ENCODE measurements at places on chromosomes 5 and 9.

GRCh38 chr5:64749385-64749784 is 19.1 kb downstream of the SREK1IP1 start:
- DNase-seq, result no peak

GRCh38 chr5:149546974-149547373 is 4.3 kb downstream of the CSNK1A1 start:
- DNase-seq, result no peak

GRCh38 chr5:175897285-175897684 is 25.9 kb downstream of the CPLX2 start:
- DNase-seq, result no peak

- no peak for DNase-seq
Measured at GRCh38 chr9:103816146-103816545, 278.0 kb upstream of the SMC2 start.

GRCh38 chr5:36743891-36744772 is 132.4 kb upstream of the NIPBL start:
- no peak for DNase-seq

DNA sequence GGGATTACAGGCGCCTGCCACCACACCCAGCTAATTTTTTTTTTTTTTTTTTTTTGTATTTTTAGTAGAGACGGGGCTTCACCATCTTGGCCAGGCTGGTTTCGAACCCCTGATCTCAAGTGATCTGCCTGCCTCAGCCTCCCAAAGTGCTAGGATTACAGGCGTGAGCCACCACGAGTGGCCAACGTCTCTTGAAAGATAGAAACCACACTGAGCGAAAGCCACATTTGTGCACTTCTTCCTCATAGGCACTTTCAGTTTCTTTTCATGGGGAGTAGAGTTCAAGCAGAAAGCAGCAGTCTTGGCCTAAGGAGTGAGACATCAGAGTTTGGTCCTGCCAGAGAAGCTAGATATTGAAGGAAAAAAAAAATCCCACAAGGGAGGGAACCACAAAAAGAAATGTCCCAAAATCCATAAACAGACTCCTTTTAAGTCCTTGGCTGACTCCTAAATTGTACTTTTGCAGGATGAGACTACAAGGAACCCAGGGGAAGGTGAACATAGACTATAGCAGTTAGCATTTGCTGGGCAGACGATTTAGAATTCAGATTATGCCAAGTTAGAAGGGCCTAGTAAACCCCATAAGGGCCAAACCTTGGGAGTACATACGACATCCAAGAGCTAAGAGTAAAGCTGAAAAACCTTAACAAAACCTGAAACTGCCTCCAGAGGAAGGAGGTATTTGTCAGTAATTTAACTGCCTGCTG is 43.9 kb upstream of the GLIPR2 start:
- peak; percentile 58 for DNase-seq

- no peak for DNase-seq
Measured at GRCh38 chr9:34869390-34869789, 88.7 kb upstream of the PHF24 start.

DNA sequence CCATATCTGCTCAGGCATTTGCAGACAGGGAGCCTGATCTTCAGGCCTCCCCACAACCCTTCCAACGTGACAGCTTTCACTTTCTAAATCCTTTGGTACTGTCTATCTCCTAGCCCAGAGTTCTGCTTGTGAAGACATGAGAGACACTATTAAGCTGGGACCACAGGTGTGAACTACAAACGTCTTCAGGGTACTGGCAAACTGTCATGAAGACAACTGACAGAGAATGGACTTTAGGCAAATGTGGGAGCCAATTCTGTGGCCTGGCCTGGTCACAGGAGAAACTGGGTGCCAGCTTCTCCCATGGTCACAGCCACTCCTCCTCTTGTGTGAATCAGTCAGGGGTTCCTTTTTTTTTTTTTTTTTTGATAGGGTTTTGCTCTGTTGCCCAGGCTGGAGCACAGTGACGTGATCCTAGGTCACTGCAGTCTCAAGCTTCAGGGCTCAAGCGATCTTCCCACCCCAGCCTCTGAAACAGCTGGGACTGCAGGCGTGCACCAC is 10.4 kb downstream of the TRIM14 start:
- no peak for DNase-seq

DNA sequence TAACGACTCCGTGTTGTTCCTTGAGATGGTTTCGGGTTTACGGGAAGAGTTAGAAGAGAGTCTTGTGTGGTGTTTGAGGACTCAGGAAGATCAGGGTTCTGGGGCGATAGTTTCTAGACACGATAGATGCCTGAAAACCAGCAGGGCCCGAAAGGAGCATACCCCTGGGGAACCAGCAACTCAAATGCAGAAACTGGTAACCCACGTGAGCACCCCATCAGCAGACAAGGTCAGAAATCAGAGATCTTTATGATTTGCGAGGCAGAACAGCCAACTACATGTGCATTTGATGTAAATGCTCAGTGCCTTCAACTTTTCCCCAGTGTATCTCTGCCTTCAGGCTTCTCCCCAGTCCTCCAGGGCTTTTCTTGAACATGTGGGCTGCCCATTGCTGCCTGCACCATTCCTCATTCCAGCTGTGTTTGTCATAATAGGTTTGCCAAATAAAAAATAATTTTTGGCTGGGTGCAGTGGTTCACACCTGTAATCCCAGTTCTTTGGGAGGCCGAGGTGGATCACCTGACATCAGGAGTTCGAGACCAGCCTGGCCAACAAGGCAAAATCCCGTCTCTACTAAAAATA is 75.1 kb downstream of the BASP1 start:
- DNase-seq, result no peak

GRCh38 chr9:84542554-84542953 is 127.0 kb upstream of the NTRK2 start:
- DNase-seq, result no peak

GRCh38 chr5:59322894-59323293 is 570.6 kb downstream of the PDE4D start:
- no peak for DNase-seq

- no peak for DNase-seq
Measured at GRCh38 chr5:5854087-5854486, 431.6 kb downstream of the ICE1 start.

GRCh38 chr5:151685749-151686673 is 704 bp downstream of the SPARC start:
- DNase-seq, result no peak

All from stimulated activated CD8-positive, alpha-beta memory T cell treated with anti-CD3 and anti-CD28 coated beads, Interleukin-4, amount 100 ng/mL, for 48 hours (primary cell).